ENCODE measurements at places on chromosomes 11 and 22. TPM values are rescaled to one million over a fixed set of nuclear protein-coding genes. Genes with fewer than 3 reads are reported as not detected.
A peak's percentile ranks its signal among the peaks of the same experiment; 100 is the strongest.

GRCh38 chr11:14973621-14974514, 1.7 kb upstream of the CALCA start:
- DNase-seq = peak; percentile 19

- DNase-seq = no peak
Observed at GRCh38 chr11:11757909-11758308, 83.9 kb upstream of the USP47 start.

DNA sequence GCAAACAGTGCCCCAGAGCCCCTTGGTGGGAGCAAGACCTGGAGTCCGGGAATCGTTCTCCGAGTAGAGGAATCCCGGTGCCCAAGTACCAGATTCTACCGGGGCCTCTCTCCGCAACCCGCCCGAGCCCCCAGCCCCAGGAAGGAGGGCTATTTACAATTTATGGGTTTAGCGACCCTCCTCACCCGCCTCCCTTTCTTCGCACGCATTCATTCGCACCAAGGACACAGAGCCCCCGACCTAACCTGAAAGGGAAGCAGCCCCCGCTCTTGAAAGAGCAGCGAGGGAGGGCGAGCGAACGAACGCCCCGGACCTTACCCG, 628 bp downstream of the LRP4 start:
- DNase-seq = no peak

GRCh38 chr11:79059141-79059540, 381.7 kb downstream of the TENM4 start:
- no peak for DNase-seq

DNA sequence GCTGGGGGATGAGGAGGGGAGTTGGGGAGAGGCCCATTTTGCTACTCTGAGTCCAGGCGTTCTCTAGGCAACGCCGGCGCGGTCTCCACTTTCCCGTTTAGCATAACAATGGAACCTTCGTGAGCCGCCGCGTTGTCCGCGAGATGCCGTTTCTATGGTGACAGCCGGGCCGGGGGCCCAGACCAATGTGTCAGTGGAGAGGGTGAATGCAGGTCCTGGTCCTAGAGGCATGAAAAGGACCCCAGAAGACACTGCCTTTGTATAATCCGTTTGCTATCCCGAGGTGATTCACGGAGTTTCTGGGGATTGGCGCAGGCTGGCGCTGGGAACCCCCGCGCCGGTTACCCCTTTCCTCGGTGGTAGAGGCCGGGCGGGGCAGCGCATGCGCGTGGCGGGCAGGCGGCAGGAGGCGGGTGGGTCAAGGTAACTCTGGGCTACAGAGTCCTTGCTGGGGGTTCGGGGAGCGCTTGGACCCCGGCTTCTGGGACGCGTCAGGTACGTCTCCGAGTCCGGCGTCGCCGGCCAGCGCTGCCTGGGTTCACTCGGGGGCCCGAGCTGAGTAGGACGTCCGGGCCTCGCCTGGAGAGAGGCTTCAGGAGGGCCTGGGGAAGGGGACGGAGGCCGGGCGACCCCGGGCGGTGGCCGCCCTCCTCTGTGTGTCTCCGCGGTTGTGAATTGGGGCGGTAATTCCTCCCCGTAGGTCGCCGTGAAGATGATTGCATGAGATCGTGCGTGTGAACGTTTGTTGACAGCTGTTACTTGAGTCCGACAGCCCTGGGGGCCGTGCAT, at the start of the genes CBY1 and FAM227A:
TSS of gene CBY1 (plus strand) at position 383 of the 789 bp plus-strand sequence. CDS start 11,417 bp downstream, outside the sequence.
TSS of gene FAM227A (minus strand) at position 137 of the 789 bp plus-strand sequence. CDS start 6,224 bp downstream, outside the sequence.
- peak; percentile 79 for DNase-seq

DNA sequence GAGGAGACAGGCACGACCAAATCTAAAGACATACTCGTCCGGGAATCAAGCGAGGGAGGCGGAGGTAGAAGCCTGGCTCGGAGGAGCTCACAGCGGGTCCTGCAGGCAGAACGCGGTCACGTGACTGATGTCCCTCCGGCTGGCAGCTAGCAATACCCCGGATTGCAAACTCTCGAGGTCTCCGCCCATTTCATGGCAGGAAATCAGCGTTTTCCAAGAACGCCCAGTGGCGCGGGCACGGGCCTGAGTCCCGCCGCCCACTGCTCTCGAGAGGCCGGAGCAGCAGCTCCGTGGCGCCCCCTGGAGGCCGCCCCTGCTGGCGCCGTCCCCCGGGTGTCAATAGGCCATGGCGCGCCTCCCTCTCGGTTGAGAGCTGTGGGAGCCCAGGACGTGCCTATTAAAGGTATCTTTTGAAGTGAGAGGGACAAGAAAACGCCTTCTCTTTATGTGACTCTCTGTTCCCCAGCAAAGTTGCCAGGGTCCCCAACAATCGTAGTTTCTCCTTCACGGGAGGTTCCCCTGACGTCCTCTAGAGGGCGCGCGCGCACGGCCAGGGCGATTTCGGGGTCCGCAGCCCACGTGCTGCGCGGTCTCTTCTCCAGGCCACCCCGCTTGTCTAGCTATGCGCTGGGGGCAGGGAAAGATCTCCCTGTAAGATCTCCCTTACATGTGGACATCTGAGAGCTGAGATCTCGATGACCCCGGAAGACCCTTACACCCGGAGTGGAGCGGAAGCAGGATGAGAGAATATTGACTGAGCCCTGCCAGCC, 37.3 kb upstream of the RBFOX2 start:
- peak; percentile 56 for DNase-seq

DNA sequence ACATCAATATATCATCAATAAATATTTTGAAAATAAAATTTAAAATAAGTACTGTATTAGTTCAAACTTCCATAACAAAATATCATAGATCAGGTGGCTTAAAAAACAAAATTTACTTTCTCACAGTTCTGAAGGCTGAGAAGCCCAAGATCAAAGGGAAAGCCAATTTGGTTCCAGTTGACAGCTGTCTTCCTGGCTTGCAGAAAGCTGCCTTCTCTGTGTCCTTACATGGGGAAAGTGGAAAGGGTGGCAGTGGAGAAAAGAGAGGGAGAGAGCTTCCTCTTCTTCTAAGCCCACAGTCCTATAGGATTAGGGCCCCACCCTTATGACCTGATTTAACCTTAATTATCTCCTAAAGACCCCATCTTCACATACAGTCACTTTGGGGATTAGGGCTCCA, 51.2 kb upstream of the MYOD1 start:
- no peak for DNase-seq

- DNase-seq = no peak
Observed at GRCh38 chr11:111097191-111097590, 148.3 kb upstream of the POU2AF2 start.

- no peak for DNase-seq
Observed at GRCh38 chr11:48134221-48134922, 82.2 kb upstream of the OR4B1 start.

- DNase-seq = peak; percentile 58
Observed at GRCh38 chr22:18024276-18024939, at the start of gene MICAL3. Gene MICAL3, minus strand, starts transcription at chr22:18024561. Its CDS starts 117,749 bp downstream, at chr22:17906812.

GRCh38 chr11:65709661-65710060, 2.4 kb upstream of the KAT5 start:
- DNase-seq = no peak

DNA sequence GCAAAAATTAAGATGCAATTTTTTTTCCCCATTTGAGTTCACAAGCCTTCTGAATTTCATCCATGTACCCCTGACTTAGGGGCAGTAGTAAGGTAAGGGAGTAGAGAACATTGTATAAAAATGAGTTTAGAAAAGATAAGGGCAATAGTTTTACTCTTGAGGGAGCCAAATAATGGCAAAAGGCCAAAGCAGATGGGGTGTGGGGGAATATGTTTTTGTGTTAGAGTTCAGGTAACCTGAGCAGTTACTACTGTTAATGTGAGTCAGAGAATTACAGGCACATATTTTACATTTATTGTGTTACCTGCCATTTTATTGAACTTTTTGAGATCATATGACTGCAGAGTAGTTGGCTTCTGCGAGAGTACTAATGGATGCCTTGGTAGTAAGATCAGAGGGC, 3.1 kb downstream of the EED start:
- DNase-seq = no peak

DNA sequence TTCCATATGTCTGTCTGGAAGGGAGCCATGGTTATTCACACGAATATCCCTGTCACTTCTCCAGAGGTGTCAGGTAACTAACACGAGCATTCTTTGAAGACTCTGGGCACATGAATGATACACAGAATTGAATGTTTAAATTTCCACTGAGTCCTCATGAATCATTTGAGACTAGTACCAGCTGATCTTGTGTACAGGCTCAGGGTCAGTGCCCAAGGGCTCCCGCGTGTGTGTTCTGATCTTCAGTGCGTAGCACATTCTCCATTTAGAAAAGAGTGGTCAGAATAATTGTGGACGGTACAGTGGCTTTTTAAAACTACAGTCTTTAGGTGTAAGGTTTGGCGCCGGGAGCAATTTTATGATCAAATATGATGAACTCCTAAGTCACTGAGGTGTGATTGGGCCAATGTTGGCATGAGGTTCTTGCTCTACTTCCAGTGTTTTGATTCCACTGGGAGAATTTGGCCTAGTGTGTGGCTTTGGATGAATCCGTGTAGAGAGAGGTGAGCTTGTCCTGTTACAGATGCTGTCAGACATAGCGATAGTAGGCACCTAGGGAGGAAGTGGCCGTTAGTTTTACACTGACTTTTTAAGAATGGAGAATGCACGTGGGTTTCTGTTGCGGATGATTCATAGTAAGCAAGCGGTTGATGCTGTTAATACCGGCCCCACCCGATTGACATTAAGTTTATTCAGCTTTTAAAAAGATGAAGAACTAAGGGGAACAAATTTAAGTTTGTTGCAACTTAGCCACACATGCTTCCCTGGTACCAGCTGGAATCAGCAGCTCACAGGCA, 22.2 kb downstream of the NUP50 start:
- no peak for DNase-seq

DNA sequence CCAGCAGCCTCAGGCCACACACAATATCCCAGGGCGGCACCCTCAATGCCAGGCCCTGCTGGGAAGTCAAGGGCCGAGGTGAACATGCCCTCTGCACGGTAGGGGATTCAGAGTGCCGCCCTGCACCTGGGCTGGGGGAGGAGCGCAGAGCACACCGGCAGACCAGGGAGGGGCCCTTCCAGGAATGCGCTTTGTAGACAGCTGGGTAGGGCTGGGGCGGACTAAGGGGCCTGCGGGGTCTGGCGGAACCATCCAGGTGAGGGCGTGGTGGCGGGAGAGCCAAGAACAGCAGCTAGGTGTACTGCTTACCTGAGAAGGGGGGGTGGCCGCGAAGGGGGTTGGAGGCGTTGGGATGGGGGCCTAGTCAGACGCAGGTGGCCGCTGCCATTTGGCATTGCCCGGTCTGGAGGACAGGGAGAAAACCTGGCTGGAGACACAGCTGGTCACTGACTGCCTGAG, 26.0 kb downstream of the DUSP8 start:
- DNase-seq = no peak

DNA sequence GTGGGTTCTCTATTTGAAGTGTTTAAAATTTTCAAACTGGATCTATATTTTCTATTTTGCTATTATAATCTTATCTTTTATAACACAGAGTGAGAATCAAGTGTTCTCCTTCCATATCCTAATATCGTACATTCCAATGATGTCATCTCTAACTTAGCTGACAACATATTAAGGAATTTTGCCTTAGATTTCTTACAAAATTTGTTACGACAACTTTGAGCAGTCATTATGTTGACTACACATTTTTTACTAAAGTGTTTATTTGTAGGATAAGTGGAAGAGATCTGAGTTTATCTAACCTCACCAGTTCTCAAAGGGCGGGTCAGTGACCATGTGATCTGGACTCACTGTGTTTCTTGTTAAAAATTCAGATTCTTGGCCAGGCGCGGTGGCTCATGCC, 12.7 kb downstream of the BTG4 start:
- no peak for DNase-seq

DNA sequence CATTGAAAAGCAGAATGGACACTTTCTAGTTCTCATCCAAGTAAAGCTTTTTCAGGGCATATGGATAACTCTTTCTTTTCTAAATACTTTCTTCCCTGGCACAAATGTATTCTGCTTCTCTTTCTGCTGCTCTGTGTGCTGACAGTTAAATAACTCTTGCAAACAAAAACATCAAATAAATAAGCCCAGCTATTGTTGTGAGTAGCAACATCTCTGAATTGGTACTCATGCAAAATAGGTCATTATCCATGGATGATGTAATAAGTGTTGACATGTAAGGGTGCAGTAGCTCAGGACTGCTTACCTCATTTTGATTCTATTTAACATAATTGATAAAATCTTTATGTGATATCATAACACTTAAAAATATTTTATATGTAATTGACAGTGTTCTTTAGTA, 164.3 kb downstream of the MSANTD4 start:
- no peak for DNase-seq

GRCh38 chr11:93548679-93549319, 5.6 kb upstream of the SMCO4 start:
- no peak for DNase-seq

DNA sequence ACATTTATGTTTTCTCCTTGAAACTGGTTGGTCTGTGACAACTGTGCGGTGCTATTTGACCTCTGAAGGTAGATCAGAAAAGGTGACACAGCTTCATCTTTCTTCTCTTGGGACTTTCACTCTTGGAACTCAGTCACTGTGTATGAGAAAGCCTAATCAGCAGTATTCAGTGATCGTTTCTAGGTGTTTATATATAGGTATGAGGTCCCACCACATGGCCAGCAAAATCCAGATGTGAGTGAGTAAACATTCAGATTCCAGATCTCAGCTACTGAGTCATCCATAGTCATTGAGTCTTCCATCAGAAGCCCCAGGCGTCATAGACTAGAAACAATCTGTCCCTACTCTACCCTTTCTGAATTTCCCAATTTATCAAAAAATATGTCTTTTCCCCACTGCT, 117.3 kb upstream of the CTSC start:
- DNase-seq = no peak

GRCh38 chr11:5684036-5684645, 733 bp downstream of the TRIM5 start:
- DNase-seq = no peak

DNA sequence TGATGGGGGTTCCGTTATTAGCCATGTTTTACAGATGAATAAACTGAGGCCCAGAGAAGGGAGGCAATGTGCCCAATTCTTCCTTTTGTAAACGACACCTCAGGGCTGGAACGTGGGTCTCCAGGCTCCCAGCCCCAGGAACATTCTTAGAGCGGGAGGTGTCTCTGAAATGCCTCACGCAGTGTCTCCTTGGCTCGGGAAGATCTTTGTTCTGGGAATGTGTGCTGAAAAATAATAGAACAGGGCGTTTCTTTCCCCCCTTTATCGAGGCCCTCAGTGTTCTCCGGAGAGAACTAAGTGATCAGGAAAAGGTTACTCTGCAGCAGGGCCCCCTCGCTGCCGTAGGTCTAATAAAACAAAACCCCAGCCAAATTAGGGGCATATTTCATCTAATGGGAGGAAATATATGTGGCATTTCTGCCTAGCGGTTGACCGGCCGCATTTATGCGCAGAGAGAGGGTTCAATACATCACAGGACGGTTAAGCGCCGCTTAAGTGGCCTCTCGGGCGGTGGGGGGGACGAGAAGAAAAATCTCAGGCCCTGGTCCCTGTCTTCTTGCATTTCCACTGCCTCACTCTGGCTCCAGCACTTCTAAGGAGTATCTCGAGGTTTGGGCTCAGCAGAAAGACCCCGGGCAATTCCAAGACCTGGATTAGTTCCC, 564.3 kb downstream of the MN1 start:
- no peak for DNase-seq

- no peak for DNase-seq
Observed at GRCh38 chr22:22813126-22814075, 74.2 kb upstream of the IGLL5 start.

Gene TRIM49C
- total RNA-seq = not detected

Gene MS4A3
- total RNA-seq = 9.9 TPM

Gene ROM1
- total RNA-seq = 2.0 TPM

Gene MISFA
- total RNA-seq = 0.75 TPM

Gene GCAT
- total RNA-seq = 14.6 TPM

Gene ZNF70
- total RNA-seq = 4.0 TPM

Gene ENTHD1
- not detected for total RNA-seq

Gene CHRDL2
- total RNA-seq = not detected

Gene TNNI2
- total RNA-seq = 0.61 TPM

Gene ASPHD2
- total RNA-seq = 2.7 TPM

Gene TP53AIP1
- total RNA-seq = not detected

All from naive thymus-derived CD4-positive, alpha-beta T cell (primary cell).